ENCODE measurements at places on chromosomes 12 and 14. TPM values are rescaled to one million over a fixed set of nuclear protein-coding genes. Genes with fewer than 3 reads are reported as not detected.

STXBP6 gene
- 5.1 TPM for total RNA-seq

- no peak for DNase-seq
These were observed 120.7 kb downstream of the SLC25A21 start for GRCh38 chr14:37051680-37052079.

DNA sequence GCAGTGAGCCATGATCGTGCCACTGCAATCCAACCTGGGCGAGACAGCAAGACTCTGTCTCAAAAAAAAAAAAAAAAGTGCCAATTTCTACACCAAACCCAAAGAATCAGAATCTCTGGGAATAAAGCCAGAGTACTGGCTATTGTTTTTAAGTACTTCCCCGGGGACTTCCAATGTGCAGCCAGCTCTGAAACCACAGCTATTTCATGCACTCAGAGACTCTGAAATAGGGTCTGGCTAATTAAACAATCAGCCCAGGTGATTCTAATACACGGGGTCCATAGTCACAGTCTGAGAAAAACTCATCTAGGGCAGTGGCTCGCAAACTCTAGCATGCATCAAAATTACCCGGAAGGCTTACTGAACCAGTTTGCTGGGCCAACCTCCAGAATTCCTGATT, 56.3 kb downstream of the SIX6 start:
- no peak for DNase-seq

- no peak for DNase-seq
These were observed 37.3 kb downstream of the PTGER2 start for GRCh38 chr14:52351233-52352060.

LIN7A gene
- 0.81 TPM for total RNA-seq

DNA sequence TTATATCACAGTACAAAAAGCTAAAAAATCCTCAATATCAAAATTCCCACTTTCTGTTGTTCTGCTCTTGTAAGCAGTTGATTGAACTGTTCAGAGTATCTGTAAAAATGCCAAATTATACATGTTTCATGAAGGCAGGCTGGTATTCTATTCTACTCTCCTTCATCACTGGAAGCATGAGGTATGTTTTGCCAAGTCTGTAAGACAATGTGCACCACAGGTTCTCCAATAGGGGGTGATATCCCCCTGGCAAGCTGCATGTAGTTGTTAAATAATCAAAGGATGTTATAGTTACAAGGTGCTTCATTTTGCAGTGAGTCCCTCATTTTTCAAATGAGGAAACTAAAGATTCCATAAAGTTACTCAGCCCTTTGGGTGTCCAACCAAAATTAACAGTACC, 15.1 kb upstream of the NEK9 start:
- no peak for DNase-seq

GALNT8 gene
- 1.1 TPM for total RNA-seq

DNA sequence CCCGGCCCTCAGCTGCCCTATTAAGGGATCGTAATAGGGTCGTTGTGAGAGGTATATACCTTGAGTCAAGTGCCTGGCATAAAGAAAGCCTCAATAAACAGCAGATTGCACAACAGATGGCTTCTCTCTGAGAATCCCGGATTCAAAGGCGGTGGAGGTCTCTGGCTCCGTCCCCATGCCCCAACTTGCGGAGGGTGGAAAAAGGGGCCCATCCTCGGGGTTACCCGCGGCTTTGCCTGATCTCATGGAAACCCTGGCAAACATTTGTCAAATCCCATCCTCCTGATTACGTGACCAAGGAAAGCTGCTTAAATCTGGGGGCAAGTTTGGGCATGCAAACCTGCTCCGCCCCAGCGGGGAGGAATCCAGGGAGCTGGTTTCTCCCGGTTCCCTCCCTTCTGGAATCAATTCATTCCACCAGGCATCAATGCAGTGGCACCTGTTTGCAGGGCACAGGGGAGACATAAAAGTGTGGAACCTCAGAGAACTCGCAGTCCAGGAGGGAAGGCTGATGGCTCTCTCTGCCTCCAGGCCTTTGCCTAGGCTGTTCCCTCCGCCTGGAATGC, 12.3 kb downstream of the TRPV4 start:
- DNase-seq: no peak

CCDC196 gene
- total RNA-seq: not detected

KCNC2 gene
- not detected for total RNA-seq

GRCh38 chr14:105666420-105666819, 140.0 kb downstream of the TMEM121 start:
- DNase-seq: no peak

DNA sequence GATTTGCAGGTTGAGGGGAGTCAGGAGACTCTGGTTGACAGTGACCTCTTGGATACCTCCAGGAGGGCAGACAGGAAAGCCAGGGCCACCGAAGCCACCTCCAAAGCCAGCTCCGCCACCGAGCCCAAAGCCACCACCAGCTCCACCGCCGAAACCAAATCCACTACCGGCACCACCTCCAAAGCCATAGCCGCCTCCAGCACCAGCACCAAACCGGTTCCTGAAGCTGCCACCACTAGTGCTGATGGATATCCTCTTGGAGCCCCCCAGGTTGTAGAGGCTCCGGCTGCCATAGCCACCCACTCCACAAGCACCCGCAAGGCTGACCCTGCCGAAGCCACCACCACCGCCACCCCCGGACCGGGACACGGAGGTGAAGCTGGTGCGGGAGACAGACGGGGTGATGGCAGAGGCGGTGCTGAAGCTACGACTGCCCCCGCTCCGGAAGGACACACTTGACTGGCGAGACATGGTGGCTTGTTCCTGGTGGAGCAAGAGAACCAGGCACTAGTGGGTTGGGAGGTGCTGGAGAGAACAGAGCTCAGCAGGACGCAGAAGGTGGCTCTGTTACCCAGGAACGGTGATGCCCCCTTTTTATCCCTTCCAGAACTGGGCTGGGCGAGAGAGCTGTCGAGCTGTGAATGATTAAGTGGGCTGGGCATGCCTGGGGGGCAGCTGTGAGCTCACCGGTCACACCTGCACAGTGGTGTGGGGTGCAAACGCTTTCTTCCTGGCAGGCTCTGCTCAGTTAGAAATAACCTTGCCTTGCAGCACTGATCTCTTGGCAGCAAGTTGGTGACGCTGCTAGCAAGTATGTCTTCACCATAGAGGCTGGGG, at the start of gene KRT5:
TSS of gene KRT5 (minus strand) at position 569 of the 837 bp plus-strand sequence. CDS start at position 471, 98 bp downstream.
- no peak for DNase-seq

- DNase-seq: peak; percentile 71
These were observed 53.4 kb downstream of the PLBD1 start for GRCh38 chr12:14514154-14514842.

DNA sequence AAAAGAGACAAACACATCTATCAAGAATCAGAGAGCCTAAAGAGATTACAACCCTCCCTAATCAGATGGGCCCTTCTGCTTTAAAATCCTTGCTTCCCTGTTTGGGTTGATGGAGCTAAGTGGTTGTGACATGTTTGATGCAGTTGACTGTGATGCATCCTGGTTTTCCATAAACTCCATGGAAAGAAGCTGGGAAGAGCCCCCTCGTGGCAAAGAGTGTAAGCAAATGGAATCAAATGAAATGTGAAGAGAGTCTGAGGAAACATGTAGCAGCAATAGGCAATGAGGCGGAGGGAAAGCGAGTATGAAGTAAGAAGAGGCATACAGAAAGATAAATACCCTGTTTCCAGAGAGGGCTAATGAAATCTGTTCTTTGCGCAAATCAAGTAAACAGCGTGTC, 70.4 kb upstream of the SLCO1C1 start:
- no peak for DNase-seq
